ENCODE measurements at places on chromosomes 1 and 21. TPM values are rescaled to one million over a fixed set of nuclear protein-coding genes. Genes with fewer than 3 reads are reported as not detected.

Gene ITPKB
- 0.26 TPM for polyA plus RNA-seq

DNA sequence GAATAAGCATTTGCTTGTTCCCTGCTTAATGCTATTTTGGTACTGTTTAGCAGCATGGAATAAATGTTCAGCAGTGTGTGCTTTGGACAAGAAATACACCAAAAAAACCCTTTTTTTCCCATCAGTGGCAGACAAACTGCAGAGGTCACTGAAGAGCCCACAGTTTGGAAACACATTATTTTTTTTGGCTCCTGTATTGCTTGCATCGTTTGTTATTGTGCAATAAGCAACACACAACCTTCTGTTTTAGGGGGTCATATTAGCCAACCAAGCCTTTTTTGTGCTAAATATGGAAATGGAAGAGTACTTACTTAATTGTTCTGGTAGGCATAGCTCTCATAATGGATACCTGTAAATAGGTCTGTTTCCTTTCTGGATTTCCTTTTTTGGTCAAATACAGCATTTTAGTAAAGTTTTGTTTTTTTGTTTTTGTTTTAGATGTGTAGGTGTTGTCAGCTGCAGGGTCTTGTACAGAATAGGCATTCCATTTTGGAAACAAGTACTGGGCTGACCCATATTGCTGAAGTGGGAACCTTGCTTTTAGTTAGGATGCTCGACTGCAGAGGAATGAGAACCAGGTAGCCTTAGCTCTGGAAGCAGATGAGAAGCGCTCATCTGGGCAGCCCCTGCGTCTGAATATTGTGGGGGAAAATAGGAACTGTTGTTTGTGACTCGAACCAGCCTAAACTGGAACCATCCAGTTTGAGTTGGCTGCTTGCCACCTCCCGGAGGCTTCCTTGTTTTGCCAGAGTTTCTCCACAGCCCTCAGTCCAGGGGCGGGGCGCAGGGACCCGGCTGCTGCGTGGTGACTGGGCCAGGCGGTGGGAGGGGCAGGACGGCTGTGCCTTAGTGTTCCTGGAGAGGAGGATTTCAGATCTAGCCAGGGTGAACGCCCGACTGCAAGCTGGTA is 38.4 kb downstream of the SPEN start:
- peak; percentile 93 for DNase-seq

Gene SLC9C2
- polyA plus RNA-seq: not detected

Gene RHBDL2
- 1.5 TPM for polyA plus RNA-seq

Gene GPR37L1
- 0.03 TPM for polyA plus RNA-seq

- no peak for DNase-seq
These were observed 10.0 kb upstream of the RCSD1 start for GRCh38 chr1:167620002-167620401.

GRCh38 chr1:26351590-26352337 is 2.2 kb downstream of the CRYBG2 start:
- DNase-seq: peak; percentile 69

- peak; percentile 8 for DNase-seq
These were observed 34.2 kb downstream of the CAMTA1 start for GRCh38 chr1:6819246-6820040.

Gene COL16A1
- polyA plus RNA-seq: 68.7 TPM

- DNase-seq: peak; percentile 59
These were observed 185.8 kb downstream of the CAMTA1 start for GRCh38 chr1:6971048-6971447.

DNA sequence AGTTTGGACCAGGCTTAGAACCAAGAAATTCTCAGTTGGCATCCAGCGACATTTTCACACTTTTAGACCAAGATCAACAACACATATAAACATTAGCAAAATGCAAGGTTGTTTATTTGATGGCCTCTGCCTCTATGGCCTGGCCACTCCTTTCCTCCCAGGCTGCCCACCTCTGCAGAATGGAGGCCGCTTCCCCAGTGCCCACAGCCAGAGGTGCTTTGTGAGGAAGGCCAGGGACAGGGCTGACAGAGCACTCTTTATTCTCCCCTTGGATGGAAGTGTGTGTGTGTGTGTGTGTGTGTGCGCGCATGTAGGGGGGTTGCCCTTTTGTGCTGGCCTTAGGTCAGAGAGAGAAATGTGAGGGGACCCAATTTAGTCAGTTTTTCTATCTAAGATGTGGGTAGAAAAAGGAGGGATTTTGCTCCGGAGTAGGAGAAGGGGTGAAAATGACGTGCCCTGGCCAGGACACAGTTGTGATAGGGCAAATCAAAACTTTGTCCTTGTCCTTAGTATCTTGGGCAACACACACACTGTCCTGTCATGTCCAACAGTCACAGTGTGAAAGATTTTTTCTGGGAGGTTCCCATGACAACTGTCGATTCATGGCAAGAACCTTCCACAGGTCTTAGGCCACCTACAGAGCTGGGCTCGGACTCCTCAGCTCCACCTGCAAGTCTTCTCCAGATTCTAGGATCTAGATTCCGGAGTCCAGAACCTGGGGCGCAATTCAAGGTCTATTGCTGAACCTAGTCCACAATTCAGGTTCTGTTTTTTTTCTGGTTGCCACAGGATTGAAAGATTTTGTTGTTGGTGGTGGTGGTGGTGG is 104.9 kb upstream of the SLC2A1 start:
- no peak for DNase-seq

GRCh38 chr1:210234329-210234757 is 1.7 kb downstream of the SERTAD4 start:
- no peak for DNase-seq

DNA sequence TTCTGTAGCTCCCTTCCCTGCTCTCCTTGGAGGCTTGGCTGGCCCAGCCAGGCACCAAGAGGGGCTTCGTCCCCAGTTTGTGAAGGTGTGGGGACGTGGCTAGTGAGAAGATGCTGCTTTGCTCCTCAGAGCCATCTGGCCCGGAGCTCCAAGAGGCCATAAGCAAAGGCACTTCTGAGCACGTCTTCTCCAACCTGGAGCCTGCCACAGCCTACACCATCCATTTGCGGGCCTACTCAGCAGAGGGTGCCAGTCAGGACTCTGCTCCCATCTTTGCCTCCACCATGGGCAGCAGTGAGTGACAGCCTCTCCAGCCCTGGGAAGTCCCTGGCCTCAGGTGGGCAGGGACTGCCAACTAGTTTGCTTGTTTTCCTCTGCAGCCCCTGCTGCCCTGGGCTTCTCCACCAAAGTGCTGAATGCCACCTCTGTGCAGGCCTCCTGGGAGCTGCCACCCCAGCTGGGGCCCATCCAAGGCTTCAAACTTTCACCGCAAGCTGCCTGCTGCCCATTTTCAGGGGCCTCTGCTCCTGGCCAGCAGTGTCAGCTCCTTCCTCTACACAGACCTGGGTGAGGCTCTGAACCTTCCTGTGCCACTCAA is 25.9 kb downstream of the SLC27A3 start:
- no peak for DNase-seq

Gene CHI3L2
- polyA plus RNA-seq: 0.43 TPM

Gene OR2L13
- not detected for polyA plus RNA-seq

DNA sequence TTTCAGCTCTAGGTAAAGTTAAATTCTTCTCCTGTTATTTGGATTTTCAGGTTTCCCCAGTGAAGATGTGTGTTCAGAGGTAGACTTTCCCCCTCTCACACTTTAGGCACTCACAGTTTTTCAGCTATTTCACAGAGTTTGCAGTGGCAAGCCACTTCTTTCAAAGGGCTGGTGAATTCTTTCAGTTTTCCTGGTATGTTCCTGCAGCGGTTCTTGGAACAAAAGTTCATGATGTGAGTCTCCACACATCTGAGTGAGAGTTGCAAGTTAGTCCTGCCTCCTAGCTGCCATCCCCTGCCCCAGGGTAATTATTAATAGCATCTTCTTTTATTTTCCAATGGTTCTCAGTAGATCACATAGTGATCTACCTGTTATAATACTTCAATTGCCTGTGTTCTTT is 27.3 kb upstream of the CD84 start:
- no peak for DNase-seq

Gene LCE1F
- polyA plus RNA-seq: 1.8 TPM

- peak; percentile 54 for DNase-seq
These were observed 2.1 kb downstream of the KIF26B start for GRCh38 chr1:245156736-245157505.

DNA sequence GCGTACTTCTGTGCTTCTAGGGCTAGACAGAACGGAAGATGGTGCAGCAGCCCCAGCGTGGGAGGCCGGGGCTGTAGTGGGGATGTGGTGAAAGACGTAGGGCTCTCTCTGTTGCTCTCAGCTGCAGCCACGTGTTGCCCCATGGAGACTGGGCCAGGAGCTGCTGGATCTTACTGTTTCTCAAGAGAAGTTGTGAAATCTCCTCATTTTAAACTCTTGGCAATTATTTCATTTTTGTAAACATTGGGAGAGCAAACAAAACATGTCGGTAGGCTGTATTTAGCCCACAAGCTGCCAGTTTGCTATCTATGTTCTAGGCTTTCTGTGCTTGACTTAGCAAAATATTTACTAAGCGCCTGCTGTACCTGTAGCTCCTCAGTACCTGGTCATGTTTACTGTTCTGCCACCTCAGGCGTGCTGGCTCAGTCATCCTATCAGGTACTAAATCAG is 15.9 kb upstream of the ELOA start:
- peak; percentile 91 for DNase-seq

Gene TSTD1
- polyA plus RNA-seq: not detected

Gene APOBEC4
- polyA plus RNA-seq: not detected

DNA sequence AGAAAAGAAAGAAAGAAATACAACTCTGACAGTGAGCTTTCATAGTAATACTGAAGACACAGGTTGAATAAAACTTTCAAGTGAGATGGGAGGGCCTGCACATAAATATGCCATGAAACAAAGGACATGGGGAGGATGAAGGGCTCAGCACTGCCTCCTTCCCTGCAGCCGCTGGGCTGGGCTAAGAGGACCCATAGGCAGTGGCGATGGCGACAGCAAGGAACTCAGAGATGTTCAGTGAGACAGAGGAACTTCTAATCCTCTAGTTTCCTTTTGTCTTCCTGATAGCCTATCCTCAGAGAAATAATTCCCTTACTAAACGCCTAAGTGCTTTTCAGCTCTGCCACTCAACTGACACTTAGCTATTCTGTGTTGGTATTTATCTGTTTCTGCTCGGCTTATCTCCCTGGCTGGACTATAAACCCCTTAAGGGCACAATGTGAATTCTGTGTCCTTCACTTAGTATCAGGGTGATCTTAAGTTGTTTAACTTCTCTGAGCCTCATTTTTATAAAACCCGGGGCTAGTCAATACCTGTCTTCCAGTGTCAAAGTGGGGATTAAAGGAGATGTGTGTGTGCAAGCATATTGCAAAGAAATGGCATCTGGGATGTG is 24.4 kb upstream of the IER5 start:
- DNase-seq: no peak

Gene ACTA1
- polyA plus RNA-seq: not detected

GRCh38 chr21:14383596-14384180 is 742 bp upstream of the HSPA13 start:
- peak; percentile 60 for DNase-seq
